H9 (cell line): ENCODE measurements at places on chromosomes 4 and X.

- DNase-seq: no peak
Measured at GRCh38 chrX:18931972-18932371, 51.9 kb downstream of the PHKA2 start.

DNA sequence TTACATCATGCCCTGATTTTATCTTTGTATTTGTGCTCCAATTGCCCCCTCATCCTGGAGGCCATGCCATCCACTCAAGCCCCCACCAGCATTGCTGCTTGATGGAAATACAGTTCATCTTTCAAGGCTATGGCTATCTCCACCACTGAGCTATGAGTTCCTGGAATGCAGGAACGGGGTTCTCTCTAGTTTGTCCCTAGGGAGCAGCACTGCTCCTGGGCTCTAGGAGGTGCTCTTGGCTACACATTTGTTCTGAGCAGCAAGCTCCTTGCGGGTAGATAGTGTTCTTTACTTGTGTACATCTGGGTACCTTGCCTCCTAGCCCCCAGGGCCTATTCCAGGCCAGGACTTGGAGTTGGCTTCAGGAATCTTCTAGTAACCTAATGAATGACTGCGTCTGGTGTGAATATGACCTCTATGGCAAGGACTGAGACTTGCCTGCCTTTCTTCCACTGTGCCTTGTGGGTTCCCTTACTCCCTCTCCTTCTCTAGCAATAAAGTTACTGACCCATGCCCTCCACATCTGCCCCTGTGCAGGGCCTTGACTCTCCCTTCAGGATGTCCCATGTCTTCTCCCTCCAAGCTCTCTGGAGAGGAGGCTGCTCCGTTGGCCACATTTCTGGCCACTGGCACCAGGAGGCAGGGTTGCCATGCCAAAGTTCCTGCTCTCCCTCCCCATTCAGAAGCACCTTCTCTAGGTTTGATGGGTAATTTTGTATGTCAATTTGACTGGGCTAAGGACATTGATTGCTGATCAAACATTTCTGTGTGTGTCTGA is 7.6 kb downstream of the CITED1 start:
- DNase-seq: peak; percentile 53

DNA sequence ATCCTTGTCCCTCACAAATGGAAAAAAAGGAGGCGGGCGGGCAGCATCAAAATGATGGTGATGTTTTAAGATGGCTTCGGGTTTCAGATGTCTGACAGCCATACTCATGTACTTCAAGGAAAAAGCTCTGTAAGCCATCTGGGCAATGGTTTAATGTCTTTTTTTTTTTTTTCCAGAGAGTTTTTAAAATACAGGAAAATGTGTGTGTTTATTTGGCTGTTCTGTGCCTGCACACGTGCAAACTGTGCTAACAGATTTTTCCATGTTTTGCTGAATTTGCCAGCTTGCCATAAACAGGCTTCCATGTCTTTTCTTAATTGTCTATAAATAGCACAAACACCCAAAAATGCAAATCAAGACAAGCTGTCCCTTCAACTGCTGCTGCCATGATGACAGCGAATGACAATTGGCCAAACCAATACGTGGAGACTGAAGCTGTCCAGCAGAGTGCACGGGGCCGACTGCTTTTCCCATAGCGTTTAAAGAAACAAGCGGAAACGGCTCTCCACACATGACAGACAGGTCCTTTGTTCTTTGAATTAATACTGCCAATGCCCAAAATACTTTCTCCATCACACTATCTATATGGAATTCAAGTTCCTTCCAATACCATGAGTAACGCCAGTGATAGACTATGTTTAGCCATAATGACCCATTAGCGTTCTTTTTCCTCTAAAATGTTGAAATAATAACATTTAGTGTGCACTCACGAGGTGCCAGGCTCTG is 35.7 kb downstream of the AFAP1 start:
- DNase-seq: no peak

DNA sequence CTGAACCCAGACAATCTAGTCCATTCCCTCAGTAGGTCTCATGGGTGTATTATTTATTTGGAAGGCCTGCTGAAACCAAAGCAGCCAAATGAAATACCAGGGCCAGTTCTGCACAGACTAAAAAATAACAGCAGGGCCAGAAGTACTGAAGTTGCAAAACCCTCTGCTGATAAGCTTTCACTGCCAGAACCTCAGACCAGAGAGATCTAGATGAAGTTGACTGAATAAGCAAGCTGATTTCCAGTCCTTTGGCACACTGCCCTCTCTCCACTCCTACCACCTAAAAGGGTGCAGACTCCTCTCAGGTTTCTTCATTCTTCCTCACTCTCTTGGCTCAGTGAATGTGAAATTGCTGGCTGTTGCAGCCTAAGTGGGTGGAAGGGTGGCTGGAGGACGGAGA is 276.7 kb upstream of the KLF3 start:
- no peak for DNase-seq

DNA sequence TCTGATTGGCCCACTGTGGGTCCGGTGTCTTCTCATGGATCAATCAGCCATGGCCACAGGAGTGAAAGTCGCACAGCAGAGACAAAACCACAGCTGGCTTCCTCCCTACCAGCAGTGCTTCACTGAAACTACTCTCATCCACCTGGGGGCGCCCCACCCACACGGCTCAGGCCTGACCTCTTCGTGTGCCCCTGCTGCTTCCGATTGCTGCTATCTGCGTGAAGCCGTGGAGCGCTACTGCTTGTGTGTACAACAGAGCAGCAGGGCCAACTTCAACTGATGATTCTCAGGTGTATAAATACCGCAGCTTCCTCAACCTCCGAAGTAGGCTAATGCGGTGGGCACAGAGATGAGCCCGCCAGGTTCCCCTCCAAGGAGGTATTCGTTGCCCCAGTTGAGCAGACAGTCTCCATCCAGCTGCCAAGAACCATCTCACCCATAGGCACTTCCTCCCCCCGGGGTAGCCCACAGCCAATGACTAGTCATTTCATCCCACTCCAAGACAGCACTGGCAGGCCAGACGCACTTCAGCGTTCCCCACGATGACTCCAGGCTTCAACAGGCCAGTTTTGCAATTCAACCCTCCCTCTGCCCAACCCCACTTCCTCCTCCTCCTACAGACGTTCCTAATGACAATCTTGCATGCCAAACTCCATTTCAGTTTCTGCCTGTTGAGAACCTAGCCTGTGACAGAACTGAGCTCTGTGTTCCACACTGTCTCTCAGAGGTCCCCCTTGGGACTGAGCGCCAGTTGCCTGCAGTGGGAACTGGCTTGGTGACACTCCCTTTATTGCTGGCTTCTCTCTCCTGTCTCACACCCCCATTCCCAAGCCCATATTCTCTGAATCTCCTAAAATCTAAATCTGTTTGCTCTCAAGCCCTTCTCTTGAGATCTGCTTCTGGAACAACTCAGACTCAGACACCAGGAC is 41.3 kb upstream of the ATP6AP2 start:
- peak; percentile 86 for DNase-seq

DNA sequence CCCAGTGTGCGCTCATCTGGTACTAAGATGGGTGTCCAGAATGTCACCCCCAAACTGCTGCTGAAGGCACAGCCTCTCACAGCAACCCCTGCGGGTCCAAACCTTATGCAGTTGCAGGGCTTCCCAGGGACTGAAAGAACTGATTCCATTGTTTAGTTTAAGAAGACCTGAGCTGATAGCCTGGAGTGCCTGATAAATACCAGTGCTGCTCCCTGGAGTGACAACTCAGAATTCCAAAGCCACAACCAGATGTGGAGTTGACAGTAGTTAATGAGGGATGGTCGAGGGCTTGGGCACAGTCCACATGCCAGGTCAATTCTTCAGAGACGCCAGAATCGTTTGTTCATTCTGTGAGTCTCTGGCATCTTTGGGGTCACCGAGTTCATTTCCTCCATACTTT is 71.2 kb downstream of the LNX1 start:
- peak; percentile 41 for DNase-seq

DNA sequence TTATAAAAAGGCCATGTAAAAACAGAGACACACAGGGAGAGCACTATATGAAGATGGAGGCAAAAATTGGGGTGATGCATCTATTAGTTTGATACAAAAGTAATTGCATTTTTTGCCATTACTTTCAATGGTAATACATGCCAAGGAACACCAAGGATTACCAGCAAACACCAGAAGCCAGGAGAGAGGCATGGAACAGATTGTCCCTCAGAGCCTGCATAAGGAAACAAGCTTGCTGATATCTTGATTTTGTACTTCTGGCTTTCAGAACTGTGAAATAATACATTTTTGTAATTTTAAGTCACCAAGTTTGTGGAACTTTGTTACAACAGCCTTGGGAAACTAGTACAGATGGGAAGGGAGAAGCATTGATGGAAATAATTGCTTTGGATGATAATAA is 45.6 kb upstream of the BOD1L1 start:
- DNase-seq: no peak

GRCh38 chr4:108937066-108937465 is 174.2 kb upstream of the ETNPPL start:
- DNase-seq: no peak

GRCh38 chr4:55989766-55990165 is 41.0 kb downstream of the CEP135 start:
- DNase-seq: no peak

GRCh38 chr4:166996216-166996615 is 238.1 kb downstream of the SPOCK3 start:
- DNase-seq: no peak

DNA sequence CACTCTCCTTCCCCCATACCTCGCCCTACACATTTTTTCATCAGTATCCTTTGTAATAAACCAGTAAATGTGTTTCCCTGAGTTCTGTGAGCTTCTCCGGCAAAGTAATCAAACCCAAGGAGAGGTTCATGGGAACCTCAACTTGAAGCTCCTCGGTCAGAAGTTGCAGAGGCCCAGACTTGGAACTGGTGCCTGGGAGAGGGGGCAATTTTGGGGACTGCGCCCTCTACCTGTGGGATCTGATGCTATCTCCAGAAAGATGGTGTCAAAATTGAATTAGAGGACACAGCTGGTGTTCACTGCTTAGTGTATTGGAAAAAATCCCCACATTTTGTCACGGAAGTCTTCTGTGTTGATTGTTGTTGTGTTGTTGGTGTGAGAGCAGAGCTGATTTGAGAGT is 70.6 kb downstream of the ATP11C start:
- DNase-seq: no peak

GRCh38 chrX:134718966-134719317 is 60.7 kb upstream of the PLAC1 start:
- no peak for DNase-seq

- no peak for DNase-seq
Measured at GRCh38 chr4:35229021-35229420, 1015.3 kb downstream of the ARAP2 start.

- no peak for DNase-seq
Measured at GRCh38 chrX:38205039-38205438, 15.6 kb downstream of the SRPX start.

DNA sequence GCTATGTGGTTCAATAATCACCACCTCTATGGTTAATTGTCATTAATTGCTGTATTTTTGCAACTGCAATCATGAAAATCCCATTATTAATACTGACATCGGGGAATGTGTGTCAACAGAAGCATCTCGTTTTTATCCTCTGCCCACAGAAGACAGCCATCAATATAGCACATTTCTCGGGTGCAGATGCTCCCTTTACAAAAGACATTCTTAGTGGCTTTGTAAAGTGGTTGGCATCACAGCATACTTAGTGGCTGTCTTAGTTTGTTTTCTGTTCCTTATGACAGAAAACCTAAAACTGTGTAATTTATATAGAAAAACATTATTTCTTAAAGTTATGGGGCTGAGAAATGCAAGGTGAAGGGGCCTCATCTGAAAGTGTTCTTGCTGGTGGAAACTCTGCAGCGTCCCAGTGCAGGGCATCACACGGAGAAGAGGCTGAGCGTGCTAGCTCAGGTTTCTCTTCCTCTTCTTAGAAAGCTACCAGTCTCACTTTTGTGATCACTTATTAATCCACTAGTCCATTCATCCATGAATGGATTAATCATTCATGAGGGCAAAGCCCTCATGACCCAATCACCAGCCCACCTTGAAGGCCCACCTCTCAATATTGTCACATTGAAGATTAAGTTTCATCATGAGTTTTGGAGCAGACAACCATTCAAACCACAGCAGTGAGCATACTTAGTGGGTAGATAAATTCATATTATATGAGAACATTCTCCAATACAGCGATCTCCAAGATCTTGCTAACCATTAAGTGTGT is 1067.7 kb upstream of the PABPC4L start:
- DNase-seq: no peak

DNA sequence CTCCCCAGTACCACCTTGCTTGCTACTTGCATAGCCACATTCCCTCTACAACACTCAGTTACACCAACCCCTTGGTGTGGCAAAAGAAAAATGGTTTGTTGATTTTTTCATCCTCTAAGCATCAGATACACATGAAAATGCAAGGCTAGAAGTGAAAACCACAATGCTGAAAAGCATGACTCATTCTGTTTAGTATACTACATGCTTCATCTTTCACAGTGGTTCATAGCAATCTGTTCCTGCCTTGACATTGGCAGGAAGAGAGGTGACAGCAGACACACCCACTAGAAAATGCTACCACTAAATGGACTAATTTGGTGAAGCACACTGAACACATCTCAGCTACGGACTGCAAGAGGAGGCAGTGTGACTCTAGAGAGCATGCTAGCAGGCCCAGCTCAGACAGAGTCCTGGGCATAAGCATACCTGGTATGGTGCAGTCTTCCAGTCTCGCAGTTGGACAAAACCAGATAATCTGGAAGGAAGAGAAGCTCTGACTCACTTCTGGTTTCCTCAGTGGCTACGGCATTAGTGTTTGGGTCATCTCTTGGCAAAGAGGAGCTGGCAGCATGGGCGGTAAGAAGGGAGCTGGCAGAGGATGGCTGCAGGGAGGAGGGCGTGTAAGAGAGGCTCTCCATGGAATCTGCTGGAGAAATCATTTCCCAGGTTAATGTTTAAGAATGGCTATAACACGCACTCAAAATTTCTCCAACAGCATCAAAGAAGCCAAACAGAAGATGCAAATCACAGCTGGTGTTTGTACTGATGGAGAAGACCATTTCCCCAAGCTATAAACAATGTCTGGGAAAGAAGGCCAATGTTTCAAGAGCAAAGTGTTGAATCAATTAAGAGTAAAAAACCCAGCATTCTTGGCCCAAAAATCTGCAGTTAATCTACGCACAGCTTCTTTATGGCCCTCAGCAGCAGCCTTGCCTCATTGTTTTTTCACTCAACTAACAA is 37.8 kb downstream of the GAB3 start:
- no peak for DNase-seq

- DNase-seq: no peak
Measured at GRCh38 chr4:169060391-169061091, 50.5 kb upstream of the CBR4 start.

GRCh38 chrX:16185725-16186136 is 18.4 kb downstream of the MAGEB17 start:
- DNase-seq: no peak

DNA sequence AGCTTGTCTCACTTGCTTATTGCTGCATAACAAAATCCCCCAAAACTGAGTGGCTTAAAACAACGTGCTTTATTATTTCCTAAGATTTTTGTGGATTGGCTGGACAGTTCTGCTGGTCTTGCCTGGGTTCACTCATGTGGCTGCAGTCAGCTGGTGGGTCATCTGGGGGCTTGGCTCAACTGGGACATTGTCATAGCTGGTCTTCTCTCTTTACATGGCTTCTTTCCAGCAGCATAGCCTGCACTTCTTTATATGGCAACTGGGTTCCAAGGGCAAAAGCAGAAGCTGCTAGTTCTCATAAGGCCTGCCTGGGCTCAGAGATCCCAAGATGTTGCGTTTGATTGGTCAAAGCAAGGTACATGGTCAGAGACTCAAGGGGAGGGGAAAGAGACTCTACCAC is 33.7 kb upstream of the STAG2 start:
- DNase-seq: no peak
